Coronary artery (tissue), 2 donors: ENCODE measurements at places on chromosomes 11 and 22.
A peak's percentile ranks its signal among the peaks of the same experiment; 100 is the strongest.

DNA sequence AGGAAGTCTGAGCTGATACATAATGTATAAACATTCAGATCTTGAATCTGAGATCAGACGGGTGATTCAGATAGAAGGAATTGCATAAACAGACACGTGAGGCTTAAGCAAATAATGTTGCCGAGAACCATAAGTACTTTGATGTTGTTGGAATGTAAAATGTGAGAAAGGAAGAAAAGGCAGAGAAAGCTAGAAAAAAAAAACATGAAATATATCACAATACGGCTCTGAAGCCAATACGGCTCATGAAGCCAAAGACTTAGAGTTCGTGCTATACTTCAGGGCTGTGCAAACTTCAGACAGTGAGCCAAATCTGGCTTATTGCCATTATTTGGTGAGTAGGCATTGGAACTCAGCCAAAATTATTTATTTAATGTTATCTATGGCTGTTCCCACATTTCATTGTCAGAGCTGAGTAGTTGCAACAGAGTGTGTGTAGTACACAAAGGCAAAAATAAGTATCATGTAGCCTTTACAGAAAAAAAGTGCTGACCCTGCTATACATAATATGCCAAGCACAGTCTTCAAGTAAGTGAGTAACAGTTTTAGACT lies 673.3 kb downstream of the CNTN5 start:
- no peak for DNase-seq

GRCh38 chr11:35892166-35892565 lies 51.7 kb upstream of the LDLRAD3 start:
- no peak for DNase-seq

GRCh38 chr11:6568191-6568918 lies 35.1 kb downstream of the RRP8 start:
- no peak for DNase-seq

GRCh38 chr22:48892578-48893287 lies 934.9 kb downstream of the BRD1 start:
- peak; percentile 58 for DNase-seq

DNA sequence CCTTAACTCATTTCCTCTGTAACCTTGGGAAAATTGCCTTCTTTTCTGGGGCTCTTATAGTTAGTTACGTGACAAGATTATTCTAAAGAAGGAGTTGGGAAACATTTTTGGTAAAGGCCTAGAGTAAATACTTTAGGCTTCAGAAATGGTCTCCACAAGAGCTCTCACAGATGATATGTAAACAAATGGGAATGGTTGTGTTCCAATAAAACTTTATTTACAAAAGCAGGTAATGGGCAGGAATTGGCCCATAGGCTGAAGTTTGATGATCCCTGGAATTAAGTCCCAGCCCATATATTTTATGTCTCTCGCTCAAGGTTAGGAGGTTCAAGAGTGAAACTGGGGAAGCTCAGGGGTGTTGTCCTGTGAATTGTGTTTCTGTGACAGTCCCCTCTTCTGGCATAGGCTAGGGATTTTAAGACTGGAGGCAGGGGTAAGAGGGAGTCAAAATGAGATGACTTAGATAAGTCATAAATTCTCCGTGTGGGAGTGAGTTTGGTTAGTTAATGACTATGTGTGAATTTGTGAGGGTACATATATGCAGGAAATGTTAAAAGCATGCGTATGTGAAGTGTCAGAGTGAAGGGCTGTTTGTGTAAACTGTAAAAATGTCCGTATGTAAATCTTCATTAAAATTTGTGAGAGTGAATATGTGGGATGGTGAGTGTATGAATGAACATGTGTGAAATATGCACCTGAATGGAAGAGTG lies 7.4 kb upstream of the OR52B4 start:
- no peak for DNase-seq

- no peak for DNase-seq
These were observed 108.4 kb downstream of the FAT3 start for GRCh38 chr11:92332986-92333385.

DNA sequence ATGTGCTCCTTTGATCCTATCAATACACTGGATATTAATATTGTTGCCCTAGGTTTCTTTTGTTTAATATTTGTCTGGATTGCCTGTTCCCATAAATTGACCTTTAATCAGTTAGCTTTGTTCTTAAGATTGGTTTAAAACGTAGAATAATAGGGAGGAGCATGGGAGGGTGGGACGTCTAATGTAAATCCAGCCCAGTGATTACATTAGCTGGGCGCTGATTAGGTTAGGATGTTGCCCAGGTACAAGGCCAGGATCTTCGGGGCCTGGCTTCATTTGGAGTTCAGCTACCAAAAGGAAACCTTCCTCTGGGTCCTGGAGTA lies at the start of gene SRSF8:
Gene SRSF8 (plus strand): TSS at position 204 of the 323 bp plus-strand sequence. CDS start 308 bp downstream, outside the sequence.
- no peak for DNase-seq

- DNase-seq, result peak; percentile 64
These were observed 71.4 kb downstream of the BUD13 start for GRCh38 chr11:116701297-116701801.
